Activated naive CD8-positive, alpha-beta T cell treated with anti-CD3 and anti-CD28 coated beads, Interleukin-2, amount 10 ng/mL, durations not matched to agents 7 days and 5 days (primary cell): ENCODE measurements at places on chromosomes 12 and 14. TPM values are rescaled to one million over a fixed set of nuclear protein-coding genes. Genes with fewer than 3 reads are reported as not detected.

The TPPP2 gene
- not detected for total RNA-seq

The IFI27L2 gene
- 76.4 TPM for total RNA-seq

The ASPG gene
- total RNA-seq: not detected

The LRRC10 gene
- total RNA-seq: not detected

The LTBR gene
- total RNA-seq: 0.61 TPM

The ABCD2 gene
- 30.8 TPM for total RNA-seq

The DCTN2 gene
- 84.4 TPM for total RNA-seq

The AHNAK2 gene
- total RNA-seq: 0.06 TPM

The MIPOL1 gene
- total RNA-seq: not detected

The MFAP5 gene
- not detected for total RNA-seq

DNA sequence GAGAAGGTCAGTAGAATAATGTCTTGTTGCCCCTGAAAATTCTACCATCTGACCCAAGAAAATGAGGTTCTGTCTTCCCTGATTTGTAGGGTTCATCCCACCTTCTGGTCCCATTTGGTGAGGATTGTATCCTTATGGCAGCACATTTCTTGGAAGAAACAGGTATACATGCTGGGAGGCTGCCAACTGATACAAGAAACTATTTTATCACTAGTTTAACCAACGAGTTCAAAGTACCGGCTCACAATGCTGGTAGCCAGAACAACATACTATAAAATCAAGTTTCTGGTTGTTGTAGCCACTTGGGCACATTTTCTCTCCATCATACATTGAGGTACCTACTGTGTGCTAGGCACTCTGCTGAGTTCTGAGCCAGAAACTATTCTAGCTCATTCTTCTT is 7.1 kb upstream of the KCNH3 start:
- no peak overlapping the region for H3K27ac ChIP-seq
- no peaks in the 10 kb centered on the region for H3K36me3 ChIP-seq
- H3K27me3 ChIP-seq: peaks cover 24% of the 10 kb centered on the region
- H3K4me1 ChIP-seq: peaks cover 5% of the 10 kb centered on the region
- no peak overlapping the region for H3K4me3 ChIP-seq
- DNase-seq: no peak

DNA sequence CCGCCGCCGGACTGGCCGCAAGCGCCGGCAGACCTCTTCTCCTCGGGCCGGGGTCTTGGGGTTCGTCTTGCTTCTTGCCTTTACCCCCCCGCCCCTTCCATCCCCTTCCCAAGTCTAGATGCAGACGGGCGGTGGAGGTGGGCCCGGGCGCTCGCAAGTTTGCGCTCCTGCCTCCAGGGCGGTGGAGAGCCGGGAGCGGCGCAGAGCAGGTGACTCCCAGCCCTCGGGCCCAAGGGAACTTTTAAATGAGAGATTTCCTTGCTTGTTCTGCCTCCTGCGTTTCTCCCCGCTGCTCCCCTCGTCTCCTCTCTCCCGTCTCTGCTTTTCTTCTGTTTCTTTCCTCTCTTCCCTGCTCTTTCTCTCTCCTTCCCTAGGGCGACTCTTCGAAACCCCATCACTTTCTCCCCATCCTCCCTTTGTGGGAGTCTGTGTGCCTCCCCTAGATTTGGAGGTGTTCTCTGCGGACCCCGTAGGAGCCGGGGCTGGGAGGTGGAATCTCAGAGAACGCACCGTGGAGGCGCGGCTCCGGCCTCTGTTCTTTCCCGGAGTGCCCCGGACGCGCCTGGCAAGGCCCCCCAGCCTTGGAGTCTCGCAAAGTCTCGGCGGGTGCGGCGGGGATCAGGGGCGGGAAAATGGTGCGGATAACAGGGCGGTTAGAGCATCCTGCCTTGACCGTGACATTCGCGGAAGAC is 114.7 kb upstream of the MYL2 start:
- no peaks in the 10 kb centered on the region for H3K36me3 ChIP-seq
- H3K4me1 ChIP-seq: peaks cover 12% of the 10 kb centered on the region
- peaks cover 78% of the 10 kb centered on the region for H3K27me3 ChIP-seq
- peak overlapping the region; percentile 63 for H3K4me3 ChIP-seq
- peak; percentile 45 for DNase-seq

GRCh38 chr14:79552778-79553177 is 658.5 kb downstream of the DIO2 start:
- H3K36me3 ChIP-seq: no peaks in the 10 kb centered on the region
- H3K4me1 ChIP-seq: no peaks in the 10 kb centered on the region
- H3K27ac ChIP-seq: no peak overlapping the region
- H3K27me3 ChIP-seq: no peaks in the 10 kb centered on the region

DNA sequence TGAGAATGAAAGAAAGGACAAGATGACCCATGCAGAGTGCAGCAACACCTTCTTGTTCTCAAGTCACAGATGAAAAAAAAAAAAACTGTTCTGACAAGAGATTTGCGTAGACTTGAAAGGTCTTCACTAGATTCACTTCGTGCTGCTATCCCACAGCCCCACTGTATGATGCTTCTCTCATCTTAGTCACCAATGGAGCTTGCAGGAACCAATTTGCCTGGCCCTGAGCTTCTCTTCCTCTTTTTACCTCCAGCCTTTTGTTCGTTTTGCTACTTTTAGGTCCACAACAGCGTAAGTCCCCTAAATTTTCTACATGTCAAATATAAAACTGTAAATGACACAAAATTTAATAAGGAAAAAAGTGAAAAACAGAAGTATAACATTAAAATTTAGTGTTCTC is 107.9 kb upstream of the NAP1L1 start:
- peaks cover 5% of the 10 kb centered on the region for H3K36me3 ChIP-seq
- H3K4me3 ChIP-seq: no peak overlapping the region
- peaks cover 5% of the 10 kb centered on the region for H3K27me3 ChIP-seq
- H3K4me1 ChIP-seq: peaks cover 9% of the 10 kb centered on the region

DNA sequence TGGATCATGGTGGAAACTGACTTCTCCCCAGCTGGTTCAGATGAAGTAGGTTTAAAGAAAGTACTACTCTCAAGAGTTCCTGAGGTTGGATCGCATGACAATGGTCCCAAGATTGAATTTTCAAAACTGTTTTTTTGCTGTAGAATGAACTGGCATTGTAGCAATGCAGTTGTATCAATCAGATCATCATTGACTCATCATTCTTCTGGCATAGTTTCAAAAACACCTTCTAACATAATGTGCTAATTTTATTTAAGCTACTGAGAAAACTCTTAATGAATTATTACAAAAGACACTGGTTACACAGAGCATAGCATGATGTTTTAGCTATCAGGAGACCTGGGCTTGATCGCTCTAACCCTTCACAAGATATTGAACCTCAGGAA is 384.5 kb upstream of the DCN start:
- peaks cover 9% of the 10 kb centered on the region for H3K36me3 ChIP-seq
- H3K27ac ChIP-seq: no peak overlapping the region
- DNase-seq: no peak
- H3K4me1 ChIP-seq: peaks cover 13% of the 10 kb centered on the region

- H3K4me3 ChIP-seq: peak overlapping the region; percentile 43
- H3K4me1 ChIP-seq: peaks cover 27% of the 10 kb centered on the region
- peak overlapping the region; percentile 88 for H3K27ac ChIP-seq
- no peaks in the 10 kb centered on the region for H3K27me3 ChIP-seq
- DNase-seq: no peak
- H3K36me3 ChIP-seq: peaks cover 7% of the 10 kb centered on the region
These were observed 491.8 kb downstream of the PCNX1 start for GRCh38 chr14:71399057-71399487.

DNA sequence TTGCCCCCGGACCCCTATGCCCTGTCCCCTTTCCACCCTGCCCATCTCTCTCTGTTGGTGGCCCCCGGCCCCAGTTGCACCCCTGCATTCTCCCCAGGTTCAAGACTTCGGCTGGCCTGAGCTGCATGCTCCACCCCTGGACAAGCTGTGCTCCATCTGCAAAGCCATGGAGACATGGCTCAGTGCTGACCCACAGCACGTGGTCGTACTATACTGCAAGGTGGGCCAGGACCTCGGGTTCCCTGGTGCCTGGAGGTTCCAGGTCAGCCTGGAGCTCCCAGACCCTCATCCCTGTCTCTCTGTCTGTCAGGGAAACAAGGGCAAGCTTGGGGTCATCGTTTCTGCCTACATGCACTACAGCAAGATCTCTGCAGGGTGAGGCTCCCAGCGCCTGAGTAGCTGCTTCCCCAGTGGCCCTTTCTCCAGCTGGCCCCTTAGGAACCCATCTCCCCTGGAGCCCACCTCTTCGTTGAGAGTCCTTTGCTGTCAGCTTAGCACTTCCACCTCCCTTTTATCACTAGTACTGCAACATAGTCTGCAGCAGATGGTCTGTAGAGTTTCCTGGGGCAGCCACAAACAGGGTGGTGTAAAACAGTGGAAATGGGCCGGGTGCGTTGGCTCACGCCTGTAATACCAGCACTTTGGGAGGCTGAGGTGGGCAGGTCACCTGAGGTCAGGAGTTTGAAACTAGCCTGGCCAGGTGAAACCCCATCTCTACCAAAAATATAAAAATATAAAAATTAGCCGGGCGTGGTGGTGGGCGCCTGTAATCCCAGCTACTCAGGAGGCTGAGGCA is 5.8 kb downstream of the TNS2 start:
- peaks cover 8% of the 10 kb centered on the region for H3K4me1 ChIP-seq
- H3K36me3 ChIP-seq: no peaks in the 10 kb centered on the region
- H3K27me3 ChIP-seq: peaks cover 4% of the 10 kb centered on the region
- peak; percentile 30 for DNase-seq
- no peak overlapping the region for H3K27ac ChIP-seq
- H3K4me3 ChIP-seq: no peak overlapping the region

GRCh38 chr12:526089-526488 is 66.3 kb downstream of the B4GALNT3 start:
- peaks cover 5% of the 10 kb centered on the region for H3K27me3 ChIP-seq
- no peaks in the 10 kb centered on the region for H3K36me3 ChIP-seq
- H3K4me1 ChIP-seq: peaks cover 1% of the 10 kb centered on the region
- no peak for DNase-seq
- H3K4me3 ChIP-seq: no peak overlapping the region

DNA sequence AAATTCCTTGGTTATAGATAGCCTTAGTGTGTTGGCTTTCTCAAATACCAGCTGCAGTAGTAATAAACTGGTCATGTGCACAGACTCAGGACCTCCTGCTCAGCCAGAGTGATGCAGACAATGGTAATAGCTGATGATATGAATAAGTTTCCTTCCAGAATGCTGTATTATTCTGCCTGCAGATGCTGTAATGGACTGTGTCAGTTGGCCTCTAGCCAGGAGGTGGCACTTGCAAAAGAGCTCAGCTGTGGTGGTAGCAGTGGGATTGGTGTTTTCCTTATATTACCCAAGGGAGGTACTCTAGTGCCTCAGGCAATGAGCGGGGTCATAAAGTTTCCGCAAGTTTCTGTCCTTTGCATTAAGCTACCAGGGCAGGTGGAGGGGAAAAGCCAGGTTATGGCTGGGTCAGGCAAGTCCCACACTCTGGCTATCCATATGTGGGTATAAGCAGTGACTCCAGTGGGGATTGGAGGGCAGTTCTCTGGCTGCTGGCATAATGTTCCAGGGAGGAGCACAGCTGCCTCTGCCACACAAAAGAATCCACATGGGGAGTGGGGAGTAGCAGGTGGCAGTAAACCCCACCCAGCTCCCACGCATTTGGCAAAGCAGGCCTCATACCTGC is 14.0 kb upstream of the MUCL1 start:
- H3K4me3 ChIP-seq: no peak overlapping the region
- H3K27me3 ChIP-seq: peaks cover 16% of the 10 kb centered on the region
- H3K36me3 ChIP-seq: no peaks in the 10 kb centered on the region

DNA sequence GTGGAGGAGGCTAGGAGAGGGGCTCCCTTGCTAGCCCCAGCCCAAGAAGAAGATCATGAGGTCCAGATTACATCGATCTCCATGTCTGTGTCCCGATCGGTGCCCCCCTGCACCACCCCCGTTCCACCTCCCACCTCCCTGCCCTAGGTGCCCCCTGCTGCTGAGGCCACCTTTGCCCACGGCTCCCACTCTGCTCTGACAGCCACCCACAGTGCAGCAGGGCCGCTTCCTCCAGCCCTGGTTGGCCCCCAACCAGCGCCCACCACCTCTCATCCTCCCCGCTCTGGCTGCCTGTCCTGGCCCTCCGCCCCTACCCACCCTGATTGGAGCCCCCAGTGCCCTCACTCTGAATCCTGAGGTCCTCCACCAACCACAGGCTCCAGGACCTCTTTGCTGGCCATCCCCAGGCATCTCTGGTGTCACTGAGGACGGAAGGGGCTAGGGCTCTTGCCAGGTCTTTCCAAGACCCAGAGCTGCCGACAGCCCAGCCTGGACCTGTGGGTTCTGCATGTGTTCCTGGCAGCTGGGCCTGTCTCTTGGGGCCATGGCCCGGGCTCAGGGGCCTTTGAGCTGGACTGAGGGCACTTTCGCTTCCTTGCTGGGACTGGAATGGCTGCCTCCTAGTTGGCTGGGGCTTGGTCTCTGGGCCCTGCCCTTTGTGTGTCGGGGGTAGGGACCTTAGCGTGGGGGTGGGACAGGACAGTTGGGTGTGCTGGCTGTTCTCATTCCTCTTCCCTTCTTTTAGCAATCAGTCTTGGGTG is 7.2 kb upstream of the PLXNC1 start:
- peaks cover 6% of the 10 kb centered on the region for H3K4me1 ChIP-seq
- DNase-seq: no peak
- H3K27me3 ChIP-seq: peaks cover 23% of the 10 kb centered on the region

DNA sequence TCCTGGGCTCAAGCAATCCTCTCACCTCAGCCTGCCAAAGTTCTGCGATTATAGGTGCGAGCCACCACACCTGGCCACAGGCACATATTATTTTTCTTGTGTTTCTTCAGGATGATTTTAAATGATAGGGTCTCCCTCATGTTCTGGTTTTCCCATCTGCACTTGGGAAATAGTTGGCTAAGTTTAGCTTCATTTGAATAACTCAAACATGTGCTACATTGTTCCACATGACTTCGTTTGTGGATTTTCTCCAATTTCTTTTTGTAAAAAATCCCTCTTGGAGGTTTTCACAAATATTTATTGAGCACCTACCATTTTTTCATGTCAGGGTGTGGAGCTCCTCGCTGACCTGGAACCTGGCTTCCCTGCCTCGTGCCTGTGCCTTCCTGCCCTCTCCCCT is 55.2 kb upstream of the GNPNAT1 start:
- H3K4me3 ChIP-seq: no peak overlapping the region
- DNase-seq: no peak
- H3K36me3 ChIP-seq: no peaks in the 10 kb centered on the region
- peaks cover 2% of the 10 kb centered on the region for H3K27me3 ChIP-seq

- H3K4me3 ChIP-seq: peak overlapping the region; percentile 90
- H3K27me3 ChIP-seq: peaks cover 52% of the 10 kb centered on the region
These were observed 2.2 kb downstream of the DPF3 start for GRCh38 chr14:72891666-72892102.

- H3K4me1 ChIP-seq: no peaks in the 10 kb centered on the region
- no peak for DNase-seq
- H3K36me3 ChIP-seq: no peaks in the 10 kb centered on the region
- peaks cover 2% of the 10 kb centered on the region for H3K27me3 ChIP-seq
- H3K27ac ChIP-seq: no peak overlapping the region
- no peak overlapping the region for H3K4me3 ChIP-seq
These were observed 95.4 kb downstream of the NKX2-1 start for GRCh38 chr14:36424478-36425102.

DNA sequence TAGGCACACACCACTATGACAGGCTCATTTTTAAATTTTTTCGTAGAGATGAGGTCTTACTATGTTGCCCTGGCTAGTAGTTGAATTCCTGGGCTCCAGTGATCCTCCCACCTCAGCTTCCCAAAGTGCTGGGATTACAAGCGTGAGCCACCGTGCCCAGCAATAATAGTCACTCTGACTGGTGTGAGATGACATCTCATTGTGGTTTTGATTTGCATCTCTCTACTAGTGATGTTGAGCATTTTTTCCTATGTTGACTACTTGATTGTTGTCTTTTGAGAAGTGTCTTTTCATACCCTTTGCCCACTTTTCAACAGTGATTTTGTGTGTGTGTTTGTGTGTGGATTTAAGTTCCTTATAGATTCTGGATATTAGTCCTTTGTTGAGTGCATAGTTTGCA is 26.3 kb downstream of the ATP2A2 start:
- peaks cover 38% of the 10 kb centered on the region for H3K4me1 ChIP-seq
- no peak overlapping the region for H3K4me3 ChIP-seq
- no peaks in the 10 kb centered on the region for H3K27me3 ChIP-seq
- H3K36me3 ChIP-seq: peaks cover 37% of the 10 kb centered on the region
- no peak for DNase-seq
